Glutamatergic neuron (in vitro differentiated cells): ENCODE measurements at places on chromosomes 2 and 18. TPM values are rescaled to one million over a fixed set of nuclear protein-coding genes. Genes with fewer than 3 reads are reported as not detected.

The SCN2A gene
- 0.39 TPM for total RNA-seq

The OTOS gene
- not detected for total RNA-seq

GRCh38 chr2:20446255-20446916 is 488 bp upstream of the RHOB start:
- no peak for DNase-seq

DNA sequence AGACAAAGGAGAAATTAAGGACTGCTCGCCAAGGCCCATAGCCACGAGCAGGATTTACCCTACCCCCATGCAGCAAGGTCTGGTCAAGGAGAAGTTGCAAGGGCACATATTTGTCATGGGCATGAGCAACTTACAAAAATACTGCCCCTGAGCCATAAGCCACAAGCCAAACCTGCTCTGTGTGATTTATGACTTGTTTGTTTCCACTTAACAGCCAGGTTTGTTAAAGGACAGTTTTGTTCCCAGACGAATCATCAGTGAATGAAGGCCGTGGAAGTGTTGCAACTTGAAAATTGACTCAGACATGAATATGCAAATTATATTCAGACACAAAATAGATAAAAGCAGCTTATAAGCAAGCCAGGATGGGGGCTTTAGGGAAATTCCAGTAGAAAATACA is 31.3 kb upstream of the EVA1A start:
- DNase-seq: no peak

- DNase-seq: no peak
Observed at GRCh38 chr2:128214251-128214650, 104.4 kb downstream of the HS6ST1 start.

- DNase-seq: no peak
Observed at GRCh38 chr2:225156853-225157451, 114.7 kb upstream of the DOCK10 start.

GRCh38 chr2:133061874-133062593 is 392.0 kb upstream of the LYPD1 start:
- no peak for DNase-seq
